ENCODE measurements at places on chromosomes 12 and 14.

DNA sequence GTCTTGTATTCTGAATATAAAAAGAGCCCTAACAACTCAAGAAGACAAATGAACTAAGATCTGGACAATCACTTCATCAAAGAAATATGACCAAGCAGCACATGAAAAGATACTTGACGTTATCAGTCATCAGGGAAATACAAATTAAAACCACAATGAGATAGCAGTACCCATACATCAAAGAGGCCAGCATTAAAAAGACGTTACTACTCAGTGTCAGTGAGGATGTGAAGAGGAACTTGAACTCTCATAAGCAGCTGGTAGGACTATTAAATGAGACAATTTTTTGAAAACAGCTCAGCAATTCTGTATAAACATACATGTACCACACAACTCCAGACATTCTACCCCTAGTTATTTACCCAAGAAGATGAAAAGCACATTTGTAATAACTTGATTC is 55.9 kb downstream of the FERMT2 start:
- no peak overlapping the region for H3K4me3 ChIP-seq
- no peak for DNase-seq
- H3K27ac ChIP-seq, result no peak overlapping the region
- peaks cover 2% of the 10 kb centered on the region for H3K36me3 ChIP-seq
- H3K27me3 ChIP-seq, result peaks cover 19% of the 10 kb centered on the region

GRCh38 chr14:20690848-20691640 is 2.5 kb downstream of the ANG start:
- DNase-seq, result peak; percentile 44
- H3K36me3 ChIP-seq, result peaks cover 2% of the 10 kb centered on the region
- H3K27ac ChIP-seq, result no peak overlapping the region

DNA sequence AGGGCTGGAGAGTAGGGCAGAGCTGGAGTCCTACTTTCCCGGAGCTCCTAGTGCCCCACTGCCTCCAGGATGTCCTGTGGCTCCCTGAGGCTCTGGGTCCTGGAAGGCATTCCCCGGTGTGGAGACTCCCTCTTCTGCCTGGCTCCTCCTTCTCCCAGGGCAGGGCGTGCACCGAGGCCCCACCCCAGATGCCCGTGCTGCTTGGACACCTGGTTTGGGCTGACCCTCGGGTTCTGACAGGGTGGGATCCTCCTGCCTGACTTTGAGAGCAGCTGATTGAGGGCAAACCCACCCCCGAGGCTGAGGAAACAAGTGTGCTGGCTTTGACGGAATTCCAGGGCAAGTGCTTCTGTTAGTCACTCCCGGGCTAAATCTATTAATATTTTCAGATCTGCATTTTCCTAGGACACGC is 15.4 kb downstream of the TEAD4 start:
- peaks cover 37% of the 10 kb centered on the region for H3K27me3 ChIP-seq
- no peak overlapping the region for H3K4me3 ChIP-seq
- no peaks in the 10 kb centered on the region for H3K4me1 ChIP-seq
- no peak for DNase-seq
- no peaks in the 10 kb centered on the region for H3K36me3 ChIP-seq

- no peak for DNase-seq
- H3K4me3 ChIP-seq, result no peak overlapping the region
- no peaks in the 10 kb centered on the region for H3K27me3 ChIP-seq
- no peak overlapping the region for H3K27ac ChIP-seq
- H3K4me1 ChIP-seq, result no peaks in the 10 kb centered on the region
- no peaks in the 10 kb centered on the region for H3K36me3 ChIP-seq
Observed at GRCh38 chr14:84225268-84225667, 1304.7 kb upstream of the FLRT2 start.
